ENCODE measurements at places on chromosomes 11 and 22.

GRCh38 chr22:22902247-22903001, 14.8 kb downstream of the IGLL5 start:
- no peak for DNase-seq

DNA sequence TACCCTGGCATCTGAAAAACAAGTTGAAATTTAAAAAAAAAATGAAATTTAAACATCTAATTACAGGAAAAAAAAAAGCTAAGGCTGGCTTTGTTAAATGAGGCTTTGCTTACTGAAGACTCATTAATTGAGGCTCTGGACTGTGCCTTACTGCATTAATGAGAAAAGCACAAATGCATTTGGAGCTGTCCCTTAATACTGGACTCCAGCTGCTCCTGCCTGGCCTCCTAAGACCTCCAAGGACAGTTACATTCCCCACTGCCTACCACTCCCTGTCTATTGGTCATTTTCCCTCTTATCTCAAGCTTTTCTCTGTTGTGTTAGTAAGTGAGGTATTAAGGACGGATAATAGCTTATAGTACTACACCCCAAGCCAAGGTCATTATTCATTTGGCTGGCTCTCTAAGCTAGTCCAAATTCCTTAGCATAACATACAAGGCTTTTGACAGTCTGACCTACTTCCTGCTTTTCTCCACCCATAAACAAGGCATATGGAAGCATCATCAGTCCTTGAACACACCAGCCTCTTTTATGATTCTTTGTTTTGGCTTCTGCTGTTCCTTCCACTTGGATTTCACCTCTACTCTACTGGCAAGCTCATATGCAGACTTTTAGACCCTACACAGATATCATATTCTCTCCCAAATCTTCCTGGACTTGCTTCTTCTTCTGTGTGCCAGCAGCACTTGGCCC, 62.5 kb downstream of the USP35 start:
- DNase-seq: no peak

DNA sequence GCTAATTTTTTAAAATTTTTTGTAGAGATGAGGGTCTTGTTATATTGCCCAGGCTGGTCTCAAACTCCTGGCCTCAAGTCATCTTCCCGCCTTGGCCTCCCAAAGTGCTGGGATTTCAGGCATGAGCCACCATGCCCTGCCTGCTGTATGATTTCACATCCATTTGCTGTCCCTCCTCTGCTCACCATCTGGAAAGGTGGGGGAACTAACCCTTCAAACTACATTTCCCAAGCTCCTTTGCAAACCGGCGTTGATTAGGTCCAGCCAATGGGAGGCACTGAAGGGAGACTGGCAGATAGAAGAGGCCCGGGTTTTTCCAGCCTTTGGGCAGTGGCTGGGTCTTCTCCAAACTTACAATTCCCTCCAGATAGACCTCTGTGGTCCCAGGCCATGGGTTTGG, 19.3 kb downstream of the RFPL1 start:
- DNase-seq: no peak

GRCh38 chr11:109076870-109077269, 345.1 kb upstream of the C11orf87 start:
- no peak for DNase-seq

DNA sequence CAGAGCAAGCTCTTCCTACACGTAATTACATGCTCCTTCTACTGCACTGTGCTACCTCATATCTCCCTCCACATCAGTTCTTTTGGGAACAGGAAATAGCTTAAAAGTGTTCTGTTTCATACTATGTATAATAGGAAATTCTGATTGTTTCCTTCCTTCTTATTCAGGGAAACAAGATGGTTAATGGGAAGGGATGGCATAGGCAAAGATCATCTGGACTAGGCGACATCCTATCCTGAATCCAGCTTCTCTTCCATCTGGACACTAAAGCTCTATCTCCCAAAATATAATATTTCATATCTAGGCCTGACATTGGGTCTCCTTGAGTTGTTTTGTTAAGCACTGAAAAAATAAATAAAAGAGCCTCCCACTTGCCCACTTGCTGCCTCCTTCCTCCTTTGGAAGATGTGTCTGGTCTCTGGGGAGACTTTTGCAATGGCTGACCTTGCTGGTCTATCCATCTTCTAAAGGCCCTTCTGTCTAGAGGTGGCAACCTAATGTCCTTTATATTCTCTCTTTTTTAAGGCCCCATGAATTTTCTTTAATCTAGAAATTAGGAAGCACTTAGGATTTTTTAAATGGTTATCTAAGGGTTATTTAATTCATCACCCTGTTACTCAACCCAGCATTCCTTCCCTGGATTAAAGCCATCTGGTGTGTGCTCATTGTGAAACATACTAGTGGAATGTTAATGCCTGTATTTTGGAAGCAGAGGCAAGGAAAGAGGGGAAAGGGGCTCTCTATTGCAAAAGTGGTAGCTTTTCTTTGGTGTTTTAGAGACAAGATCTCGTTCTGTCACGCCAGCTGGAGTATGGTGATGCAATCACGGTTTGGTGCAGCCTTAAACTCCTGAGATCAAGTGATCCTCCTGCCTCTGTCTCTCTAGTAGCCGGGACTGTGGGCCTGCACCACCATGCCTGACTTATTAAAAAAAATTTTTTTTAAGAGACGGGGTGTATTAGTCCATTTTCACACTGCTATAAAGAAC, 20.6 kb downstream of the CLMP start:
- DNase-seq: no peak

GRCh38 chr22:47152938-47153337, 390.5 kb downstream of the TBC1D22A start:
- DNase-seq: no peak

- no peak for DNase-seq
These were observed 73.0 kb downstream of the PAK1 start for GRCh38 chr11:77400775-77401449.

DNA sequence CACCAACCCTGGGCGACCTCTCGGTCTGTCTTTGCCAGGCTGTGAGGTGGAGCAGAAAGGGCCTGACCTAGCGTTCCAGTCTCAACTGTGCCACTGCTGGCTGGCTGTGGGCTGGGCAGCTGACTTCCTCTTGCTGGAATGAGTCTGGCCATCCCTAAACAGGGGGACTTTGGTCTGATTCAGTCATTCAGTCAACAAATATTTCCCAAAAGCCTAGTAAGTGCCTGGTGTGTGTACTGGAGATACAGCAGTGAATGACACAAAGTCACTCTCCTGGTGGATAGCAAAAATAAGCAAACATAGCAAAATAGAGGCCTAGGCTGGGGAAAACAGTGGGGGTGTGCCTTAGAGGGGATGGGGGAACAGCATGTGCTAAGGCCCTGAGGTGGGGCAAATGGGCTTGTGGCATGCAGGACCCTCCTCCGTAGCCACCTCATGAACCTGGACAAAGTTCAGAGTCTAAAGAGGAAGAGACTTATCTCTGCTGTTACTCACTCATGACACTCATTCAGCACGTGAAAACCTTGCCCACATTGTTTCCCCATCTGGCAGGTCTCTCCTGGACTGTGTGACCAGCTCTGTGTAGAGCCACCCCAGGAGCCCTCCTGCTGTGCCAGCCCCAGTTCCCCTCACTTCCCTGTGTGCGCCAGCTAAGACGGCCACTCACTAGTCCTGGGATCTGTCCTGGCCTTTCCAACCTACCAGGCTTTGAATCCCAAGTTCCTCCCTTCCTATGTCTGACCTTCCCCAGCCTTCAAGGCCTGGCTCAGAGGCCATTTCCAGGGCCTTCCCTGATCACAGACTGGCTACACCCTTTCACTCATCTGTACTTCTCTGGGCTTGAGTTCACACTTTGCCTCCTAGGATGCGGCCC, 4.7 kb downstream of the GUCD1 start:
- DNase-seq: no peak

DNA sequence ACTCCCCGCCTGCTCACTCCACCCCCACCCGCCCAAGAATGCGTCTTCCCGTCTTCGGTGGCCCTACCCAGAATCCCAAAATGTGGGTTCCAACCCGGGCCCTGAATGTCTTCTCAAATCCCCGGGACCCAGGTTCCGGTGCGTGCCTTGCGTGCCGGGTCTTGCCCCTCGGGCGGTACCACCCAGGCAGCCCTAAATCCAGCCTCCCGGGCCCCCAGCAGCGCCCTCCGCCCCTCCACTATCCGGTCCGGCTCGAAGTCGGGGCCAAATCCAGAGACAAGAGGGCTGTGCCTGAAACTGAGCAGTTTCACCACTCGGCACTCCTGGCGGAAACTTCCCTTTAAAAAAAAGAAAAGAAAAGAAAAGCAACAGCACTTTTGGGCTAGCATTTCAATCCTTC, 16.3 kb upstream of the CCT8L2 start:
- no peak for DNase-seq

- DNase-seq: no peak
These were observed 64.4 kb downstream of the SPON1 start for GRCh38 chr11:14026961-14027360.

- DNase-seq: no peak
These were observed 31.7 kb downstream of the PAX6 start for GRCh38 chr11:31779374-31779791.

GRCh38 chr11:108170184-108170583, 48.8 kb downstream of the ACAT1 start:
- no peak for DNase-seq

DNA sequence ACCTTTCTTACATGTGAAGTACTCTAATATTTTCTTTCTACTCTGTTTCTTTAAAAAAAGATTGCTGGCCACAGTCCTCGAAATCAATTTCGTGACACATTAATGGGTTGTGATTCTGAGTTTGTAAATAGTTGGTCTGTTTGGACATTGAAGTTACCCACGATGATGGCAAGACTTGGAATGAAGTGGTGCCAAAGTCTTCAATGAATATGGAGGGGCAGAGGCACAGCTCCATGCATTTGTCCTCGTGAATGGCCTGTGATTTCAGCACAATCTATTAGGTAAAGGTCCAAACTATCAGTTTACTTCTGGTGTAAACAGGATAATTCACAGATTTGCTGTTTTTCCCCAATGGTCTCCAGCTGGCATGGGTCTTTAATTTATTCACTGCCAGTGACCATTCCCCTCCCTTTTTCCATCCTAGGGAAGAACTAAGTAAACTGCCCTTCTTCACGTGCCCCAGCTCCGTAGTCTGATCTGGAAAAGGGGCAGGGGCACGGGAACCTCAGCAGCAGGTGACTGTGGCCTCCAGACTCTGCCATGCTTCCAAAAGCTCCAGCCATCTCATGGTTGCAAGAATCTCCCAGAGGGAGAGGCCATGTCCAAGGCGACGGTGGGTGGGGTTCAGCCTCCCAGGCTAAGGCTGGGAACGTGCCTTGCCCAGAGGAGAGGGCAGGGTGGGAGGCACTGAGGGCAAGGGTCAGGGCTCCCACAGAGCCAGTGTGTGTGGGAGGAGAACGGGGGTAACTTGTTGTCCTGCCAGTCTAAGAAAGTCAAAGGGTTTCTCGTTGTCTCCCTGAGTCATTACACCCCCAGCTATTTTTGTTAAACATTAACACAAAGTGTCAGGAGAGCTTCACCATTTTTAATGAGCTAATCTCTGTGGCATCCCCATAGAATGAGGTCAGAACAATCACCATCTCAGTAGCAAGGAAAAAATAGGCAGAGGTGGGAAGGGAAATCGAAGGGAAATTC, 16.9 kb upstream of the PEX26 start:
- DNase-seq: no peak

DNA sequence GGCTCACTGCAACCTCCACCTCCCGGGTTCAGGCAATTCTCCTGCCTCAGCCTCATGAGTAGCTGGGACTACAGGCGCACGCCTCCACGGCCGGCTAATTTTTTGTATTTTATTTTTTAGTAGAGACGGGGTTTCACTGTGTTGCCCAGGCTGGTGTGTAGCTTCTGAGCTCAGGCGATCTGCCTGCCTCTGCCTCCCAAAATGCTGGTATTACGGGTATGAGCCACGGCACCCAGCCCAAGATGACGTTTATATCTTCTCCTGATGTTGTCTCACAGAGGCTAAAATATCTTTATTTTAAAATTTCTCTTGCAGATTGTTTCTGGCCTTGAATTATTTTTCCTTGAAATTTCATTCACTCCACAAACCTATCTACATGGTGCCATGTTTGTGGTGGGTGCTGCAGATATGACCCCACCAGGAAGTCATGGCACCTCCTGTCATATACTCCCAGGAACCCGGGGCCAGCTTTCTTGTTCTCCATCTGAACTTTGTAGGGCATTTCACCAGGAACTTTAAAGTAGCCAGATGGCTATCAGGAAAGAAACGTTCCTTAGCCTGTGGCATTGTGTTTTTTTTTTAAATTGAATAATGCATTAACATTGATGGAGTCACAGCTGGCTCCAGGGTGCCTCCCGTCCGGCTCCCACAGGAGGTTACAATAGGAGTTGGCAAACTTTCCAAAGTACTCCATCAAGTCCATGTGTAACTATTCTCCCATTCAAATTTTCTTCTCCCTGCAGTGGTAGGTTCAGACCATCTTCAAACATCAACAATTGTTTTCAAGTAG, 42.0 kb upstream of the LIPT2 start:
- no peak for DNase-seq

Data from activated CD8-positive, alpha-beta memory T cell treated with anti-CD3 and anti-CD28 coated beads for 24 hours (primary cell).